ENCODE measurements at places on chromosomes 6 and 20.

DNA sequence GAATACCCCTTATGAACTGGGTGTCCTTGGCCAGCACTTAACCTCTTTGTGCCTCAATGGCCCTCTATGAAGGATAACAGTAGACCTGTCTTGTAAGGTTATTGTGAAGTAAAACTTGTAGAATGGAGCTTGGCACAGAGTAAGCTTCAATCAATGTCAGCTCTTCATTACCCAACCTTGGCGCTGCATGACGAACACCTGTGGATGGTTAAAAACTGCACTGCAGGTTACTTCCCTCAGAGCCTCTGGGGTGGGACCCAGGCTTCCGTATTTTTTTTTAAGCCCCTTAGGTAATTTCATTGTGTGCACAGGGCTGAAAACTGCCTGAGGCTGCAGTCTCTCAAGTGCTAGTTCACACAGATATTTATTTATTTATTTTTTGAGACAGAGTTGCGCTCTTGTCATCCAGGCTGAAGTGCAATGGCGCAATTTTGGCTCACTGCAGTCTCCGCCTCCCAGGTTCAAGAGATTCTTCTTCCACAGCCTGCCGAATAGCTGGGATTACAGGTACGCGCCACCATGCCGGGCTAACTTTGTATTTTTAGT, 42.8 kb upstream of the SLC23A2 start:
- DNase-seq: no peak

- no peak for DNase-seq
Measured at GRCh38 chr6:88662653-88663174, 300.7 kb downstream of the RNGTT start.

DNA sequence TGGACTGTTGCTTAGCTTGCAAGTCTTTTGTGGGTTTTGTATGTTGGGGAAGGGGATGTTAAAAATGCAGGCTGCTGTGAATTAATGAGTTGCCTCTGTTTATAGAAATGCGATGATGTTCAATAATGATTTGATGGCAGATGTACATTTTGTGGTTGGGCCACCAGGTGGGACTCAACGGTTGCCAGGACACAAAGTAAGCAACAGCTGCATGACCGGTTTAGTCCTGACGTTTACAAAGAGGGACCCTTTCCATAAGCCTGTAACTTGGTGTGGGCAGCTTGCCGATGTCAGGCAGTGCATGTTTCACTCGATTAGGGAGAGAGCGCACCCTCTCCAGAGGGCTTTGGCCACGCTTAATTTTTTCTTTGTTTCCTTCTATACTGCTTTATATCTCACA, 1.3 kb downstream of the BTBD3 start:
- no peak for DNase-seq

DNA sequence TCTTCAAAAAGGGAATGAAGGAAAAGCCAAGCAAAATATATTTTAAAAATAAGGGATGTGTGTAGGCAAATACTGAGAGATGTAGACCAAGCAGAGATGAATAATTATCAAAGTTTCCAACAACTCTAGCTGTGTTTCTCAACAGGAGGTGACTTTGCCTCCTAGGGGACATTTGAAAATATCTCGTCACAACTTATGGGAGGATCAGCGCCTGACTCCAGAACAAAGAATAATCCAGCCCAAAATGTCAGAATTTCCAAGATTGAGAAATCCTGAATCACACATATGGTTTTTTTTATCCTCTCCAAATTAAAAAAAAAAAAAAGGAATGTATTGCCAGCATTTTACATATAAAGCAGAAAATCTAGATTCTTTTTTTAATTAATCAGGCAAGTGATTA, 241.2 kb upstream of the ZFP64 start:
- no peak for DNase-seq

DNA sequence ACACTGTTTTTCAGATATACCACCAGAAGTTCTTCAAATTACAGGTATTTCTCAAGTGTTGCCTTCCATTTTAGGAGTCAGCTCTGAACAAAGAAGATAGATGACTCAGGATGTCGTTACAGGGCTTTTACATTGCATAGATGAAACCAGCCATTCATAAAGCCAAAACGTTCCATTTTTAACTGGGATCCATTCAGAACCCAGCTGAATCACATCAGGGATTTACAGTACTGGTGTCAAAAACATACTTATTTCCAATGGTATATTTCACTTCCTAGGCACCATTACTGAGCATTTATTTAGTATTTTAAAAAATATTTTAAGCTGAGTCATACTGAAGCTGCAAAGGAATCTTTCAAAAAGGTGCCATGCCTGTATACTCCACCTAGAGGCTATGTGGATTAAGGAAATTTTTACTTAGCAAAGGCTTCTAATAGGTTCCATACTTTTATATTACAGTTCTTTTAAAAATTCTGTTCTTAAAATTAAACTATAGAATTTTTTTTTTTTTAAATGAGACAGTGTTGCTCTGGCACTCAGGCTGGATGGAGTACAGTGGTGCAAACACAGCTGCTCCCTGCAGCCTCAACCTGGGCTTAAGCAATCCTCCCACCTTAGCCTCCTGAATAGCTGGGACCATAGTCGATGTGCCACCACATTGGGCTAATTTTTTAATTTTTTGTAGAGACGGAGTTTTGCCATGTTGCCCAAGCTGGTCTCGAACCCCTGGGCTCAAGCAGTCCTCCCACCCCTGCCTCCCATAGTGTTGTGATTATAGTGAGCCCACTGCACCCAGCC, 2.6 kb downstream of the ASF1A start:
- peak; percentile 27 for DNase-seq

DNA sequence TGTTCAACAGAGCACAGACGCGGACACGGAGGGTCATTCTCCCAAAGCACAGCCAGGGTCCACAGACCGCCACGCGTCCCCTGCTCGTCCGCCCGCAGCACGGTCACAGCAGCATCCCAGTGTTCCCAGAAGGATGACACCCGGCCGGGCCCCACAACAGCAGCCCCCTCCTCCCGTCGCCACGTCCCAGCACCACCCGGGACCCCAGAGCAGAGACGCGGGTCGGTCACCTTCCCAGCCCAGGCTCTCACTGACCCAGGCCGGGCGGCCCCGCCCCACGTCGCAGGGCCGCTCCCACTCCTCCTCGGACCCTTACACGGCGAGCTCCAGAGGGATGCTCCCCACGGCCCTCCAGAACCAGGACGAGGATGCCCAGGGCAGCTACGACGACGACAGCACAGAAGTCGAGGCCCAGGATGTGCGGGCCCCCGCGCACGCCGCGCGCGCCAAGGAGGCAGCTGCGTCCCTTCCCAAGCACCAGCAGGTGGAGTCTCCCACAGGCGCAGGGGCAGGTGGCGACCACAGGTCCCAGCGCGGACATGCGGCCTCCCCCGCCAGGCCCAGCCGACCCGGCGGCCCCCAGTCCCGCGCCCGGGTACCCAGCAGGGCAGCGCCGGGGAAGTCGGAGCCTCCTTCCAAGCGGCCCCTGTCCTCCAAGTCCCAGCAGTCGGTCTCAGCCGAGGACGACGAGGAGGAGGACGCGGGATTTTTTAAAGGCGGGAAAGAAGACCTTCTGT, 64.3 kb downstream of the FNDC1 start:
- DNase-seq: no peak

- DNase-seq: no peak
Measured at GRCh38 chr6:130018744-130019325, 454 bp downstream of the L3MBTL3 start.

- no peak for DNase-seq
Measured at GRCh38 chr6:22222469-22222868, 74.4 kb downstream of the PRL start.

DNA sequence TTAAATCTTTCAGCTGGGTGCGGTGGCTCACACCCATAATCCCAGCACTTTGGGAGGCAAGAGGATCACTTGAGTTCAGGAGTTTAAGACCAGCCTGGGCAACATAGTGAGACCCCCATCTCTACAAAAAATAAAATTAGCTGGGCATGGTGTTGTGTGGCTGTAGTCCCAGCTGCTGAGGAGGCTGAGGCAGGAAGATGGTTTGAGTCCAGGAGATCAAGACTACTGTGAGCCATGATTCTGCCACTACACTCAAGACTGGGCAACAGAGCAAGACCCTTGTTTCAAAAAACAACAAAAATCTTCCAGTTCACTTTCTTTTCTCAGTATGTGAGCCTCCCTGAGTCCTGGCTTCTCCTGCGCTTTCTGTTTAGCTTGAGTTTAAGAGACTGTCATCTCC, 7.9 kb downstream of the SDHAF4 start:
- DNase-seq: no peak

DNA sequence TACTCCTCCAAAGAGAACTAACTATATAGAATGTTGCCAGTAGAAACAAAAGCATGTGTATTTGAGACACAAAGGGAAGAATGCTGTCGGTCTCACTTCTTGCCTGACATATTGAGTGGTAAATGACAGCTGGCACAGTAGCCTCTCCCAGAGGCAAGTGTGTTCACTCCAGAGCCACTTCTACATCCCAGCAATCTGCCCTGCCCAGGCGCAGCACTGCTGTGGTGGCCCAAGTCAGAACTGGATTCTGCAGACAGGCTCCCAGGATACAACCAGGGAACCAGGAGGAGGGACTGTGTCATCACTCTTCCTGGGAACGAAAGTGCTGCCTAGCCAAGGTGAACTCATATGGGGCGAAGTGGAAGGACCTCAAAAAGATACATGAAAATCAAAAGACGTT, 103.2 kb upstream of the ARMC2 start:
- no peak for DNase-seq

DNA sequence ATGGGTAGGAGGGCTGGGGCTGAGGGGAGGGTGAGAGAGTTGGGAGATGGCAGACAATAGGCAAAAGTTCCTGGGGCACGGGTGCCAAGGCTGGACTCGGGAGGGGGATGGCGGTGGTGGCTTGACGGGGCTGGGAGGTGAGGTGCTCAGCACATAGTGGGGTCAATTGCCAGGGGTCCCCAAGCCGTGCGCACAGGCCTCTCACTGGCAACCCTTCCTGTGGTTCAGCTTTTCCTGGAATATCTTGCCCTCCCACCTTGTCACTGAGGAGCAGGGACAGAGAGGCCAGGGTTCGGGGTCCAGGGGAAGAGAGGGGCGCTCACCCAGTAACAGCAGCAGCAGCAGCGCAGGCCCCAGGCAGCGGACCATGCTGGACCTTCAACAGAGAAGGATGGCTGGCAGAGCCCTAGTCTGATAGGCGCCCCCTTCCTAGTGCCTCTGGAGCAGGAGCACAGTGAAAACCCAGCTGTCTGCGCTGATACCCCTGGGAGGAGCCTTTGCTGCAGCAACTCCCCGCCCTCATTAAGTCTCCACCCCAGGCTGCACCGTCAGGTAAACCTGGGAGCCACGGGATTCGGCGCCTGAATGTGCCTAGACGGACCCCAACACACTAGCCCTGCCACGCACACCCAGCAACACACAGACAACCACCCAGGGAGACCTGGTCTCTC, at the start of gene GFRA4:
Gene GFRA4 (minus strand): TSS at position 369 of the 671 bp plus-strand sequence. CDS start 0 bp downstream, at position 369.
- no peak for DNase-seq

GRCh38 chr6:39078695-39079094, 30.1 kb downstream of the GLP1R start:
- no peak for DNase-seq

GRCh38 chr6:100371591-100371990, 93.1 kb downstream of the SIM1 start:
- no peak for DNase-seq

DNA sequence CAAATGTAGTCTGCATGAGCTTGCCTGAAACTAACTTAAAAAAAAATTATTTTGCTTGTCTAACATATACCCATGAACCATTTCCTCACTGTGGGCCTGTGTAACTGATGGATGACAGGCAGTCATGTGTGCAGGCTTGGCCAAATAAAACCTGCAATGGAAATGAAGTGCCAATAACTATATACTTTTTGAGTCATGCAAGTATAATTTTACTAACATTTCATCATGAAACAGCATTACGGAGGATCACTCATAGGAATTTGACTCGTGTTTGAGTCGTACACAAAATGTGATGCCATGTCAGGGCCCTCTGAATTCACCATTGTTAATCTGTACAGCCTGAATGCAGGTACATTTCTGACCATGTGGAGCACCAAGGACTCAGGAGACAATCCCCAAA, 46.6 kb downstream of the HDDC2 start:
- DNase-seq: no peak

DNA sequence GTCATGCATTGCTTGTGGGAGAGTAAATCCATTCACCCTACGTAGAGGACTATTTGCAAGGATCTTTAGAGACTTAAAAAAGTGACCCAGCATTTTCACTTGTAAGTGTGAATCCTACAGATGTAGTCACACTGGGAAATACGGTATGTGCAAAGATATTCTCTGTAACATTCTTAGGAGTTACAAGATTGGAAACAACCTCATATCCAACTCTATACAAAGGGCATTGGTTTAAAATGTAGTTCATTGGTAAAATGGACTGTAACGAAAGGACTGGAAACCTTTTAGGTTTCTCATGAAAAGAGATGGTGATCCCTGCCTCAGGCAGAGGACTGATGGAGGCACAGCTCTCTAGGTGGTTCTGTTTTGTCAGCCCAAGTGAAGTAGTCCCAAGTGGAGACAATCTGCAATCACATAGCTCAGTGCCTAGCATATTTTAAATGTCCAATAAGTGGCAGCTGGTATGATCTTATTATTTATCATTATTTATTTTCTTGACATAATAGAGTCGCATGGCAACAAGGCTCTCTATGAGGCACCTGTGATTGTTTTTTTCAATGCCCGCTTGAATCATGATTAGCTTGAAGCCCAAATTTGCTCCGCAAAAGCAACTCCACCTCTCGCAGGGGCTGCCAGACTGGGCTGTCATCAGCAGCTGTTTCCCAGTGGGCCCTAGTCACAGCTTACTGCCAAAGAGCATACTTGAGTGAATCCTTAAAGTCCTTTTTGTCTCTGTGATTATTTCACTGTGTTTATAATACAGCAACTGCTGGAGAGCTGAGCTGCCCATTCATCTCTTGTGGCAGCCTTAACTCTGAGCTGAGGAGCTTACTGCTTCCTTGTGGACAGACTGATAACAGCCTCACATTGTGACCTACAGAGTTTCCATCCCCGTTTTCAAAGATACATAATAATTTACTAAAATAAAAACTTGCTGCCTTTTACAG, 19.8 kb upstream of the ENPP1 start:
- DNase-seq: no peak

DNA sequence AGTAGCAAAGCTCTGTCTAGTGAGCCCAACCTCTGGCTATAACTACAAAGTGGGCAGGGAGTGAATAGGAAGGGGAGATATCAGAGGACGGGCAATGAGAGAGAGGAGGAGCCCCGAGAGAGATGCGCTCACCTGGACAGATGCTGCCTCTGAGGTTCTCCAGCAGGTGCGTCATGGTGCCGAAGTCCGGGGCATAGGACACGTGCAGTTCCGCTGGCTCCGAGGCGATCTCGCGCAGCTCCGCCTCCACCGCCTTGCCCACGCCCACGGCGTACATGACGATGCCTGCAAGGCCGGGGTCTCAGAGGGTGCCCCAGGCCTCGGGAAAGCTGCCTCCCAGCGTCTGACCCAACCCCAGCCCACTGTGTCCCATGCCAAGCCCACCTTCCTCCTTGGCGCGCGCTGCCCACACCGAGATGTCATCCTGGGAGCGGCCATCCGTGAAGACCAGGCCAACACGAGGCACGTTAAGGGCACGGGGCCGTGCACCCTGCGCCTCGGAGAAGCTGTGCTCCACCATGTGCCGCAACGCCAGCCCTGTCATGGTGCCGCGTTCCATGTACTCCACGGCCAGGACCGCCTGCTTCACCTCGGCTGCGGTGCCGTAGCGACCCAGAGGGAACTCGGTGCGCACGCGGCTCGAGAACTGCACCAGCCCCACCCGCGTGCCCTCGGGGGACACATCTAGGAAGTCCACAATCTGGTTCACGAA, 8.7 kb upstream of the RBPJL start:
- DNase-seq: no peak

- no peak for DNase-seq
Measured at GRCh38 chr6:149903938-149904611, 6.2 kb upstream of the RAET1E start.
